Activated CD4-positive, alpha-beta T cell treated with anti-CD3 and anti-CD28 coated beads, Interleukin-10, Interleukin-2, amounts not matched to agents 100 ng/mL and 50 ng/mL, durations not matched to agents 16 hours and 8 hours (primary cell): ENCODE measurements at places on chromosomes 5 and 9.

DNA sequence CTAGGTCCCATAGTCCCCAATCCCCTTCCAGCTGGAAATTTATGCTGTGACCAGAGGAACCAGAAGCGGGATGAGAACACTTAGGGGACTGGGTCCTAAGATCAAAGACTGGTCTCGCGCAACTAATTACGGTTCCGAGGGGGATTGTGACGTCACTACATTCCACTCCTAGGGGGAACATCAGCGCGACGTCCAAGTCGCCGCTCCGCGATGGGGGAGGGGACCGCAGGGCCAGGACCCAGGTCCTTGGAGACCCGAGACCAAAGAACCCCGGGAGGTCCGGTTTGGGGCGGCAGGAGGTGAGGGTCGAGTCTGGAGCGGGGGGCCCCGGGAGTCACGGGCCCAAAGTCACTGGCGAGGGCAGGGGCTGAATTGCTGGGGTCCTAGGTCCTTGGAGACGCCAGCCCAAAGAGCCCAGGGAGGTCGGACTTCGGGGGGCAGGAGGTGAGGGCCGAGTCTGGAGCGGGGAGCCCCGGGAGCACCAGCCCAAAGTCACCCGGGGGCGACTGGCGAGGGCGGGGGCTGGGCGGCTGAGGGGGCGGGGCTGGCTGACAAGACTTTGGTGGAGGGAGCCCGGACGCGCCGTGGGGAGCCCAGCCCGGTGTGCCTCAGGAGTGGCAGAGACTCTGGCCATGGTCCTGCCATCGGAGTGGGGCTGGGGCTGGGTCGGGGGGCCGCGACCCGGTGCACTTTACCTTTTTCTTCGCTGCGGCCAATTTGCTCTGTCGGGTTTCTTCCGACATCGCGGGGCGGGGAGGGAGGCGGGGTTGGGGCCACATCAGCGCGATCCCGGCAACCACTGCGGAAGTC lies at the start of gene GOLGA2:
Gene GOLGA2 (minus strand): TSS at position 810 of the 810 bp plus-strand sequence. CDS start 31 bp downstream, at position 779.
- peak; percentile 13 for DNase-seq

- no peak for DNase-seq
These were observed 72.4 kb upstream of the CXCL14 start for GRCh38 chr5:135651156-135651555.

- DNase-seq: no peak
These were observed 7.0 kb downstream of the CDC42SE2 start for GRCh38 chr5:131270809-131271208.

DNA sequence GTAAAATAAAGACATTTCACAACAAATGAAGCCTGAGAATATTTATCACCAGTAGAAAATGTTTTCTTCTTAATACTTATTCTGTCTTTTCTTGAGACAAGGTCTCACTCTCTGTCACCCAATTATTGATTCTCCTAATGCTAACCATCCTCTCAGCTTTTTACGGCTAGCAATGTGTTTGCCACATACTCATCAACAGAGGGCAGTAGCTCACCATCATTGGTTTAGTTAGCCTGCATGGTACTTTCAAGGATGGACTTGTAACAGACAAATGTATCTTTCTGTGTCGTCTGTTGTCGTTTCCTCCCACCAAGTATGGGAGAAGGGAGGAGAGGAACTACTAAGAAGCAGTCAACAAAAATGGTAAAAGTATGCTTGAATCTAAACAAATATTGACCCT lies 5.9 kb upstream of the ACO1 start:
- peak; percentile 72 for DNase-seq

GRCh38 chr9:126604059-126605055 lies 9.4 kb upstream of the LMX1B start:
- no peak for DNase-seq

GRCh38 chr5:133559960-133560359 lies 52.4 kb downstream of the FSTL4 start:
- DNase-seq: no peak

- no peak for DNase-seq
These were observed 97.9 kb downstream of the CRB2 start for GRCh38 chr9:123453831-123454321.

DNA sequence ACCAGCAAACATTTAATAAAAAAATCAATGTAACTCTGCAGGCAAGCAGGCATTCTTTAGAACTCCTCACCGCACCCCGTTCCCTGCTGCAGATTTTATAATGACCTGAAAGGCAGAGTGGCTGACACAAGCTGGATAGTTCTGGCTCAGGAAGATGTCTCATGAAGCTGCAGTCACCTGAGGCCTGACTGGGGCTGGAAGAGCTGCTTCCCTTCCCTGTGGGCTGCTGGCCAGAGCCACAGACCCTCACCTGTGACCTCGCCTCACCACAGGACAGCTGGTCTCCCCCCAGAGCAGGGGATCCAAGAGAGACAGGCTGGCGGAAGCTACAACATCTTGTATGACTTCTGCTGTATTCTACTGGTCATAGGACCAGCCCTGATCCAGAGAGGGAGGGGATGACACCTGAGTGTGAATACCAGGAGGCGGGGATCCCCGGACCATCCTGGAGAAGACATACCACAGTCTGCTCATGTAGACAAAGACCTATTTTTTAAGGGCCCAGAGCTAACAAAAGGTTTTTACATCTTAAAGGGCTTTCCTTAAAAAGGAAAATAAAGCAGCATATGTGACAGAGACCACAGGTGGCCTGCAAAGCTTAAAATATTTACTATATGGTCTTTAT lies 43.9 kb downstream of the RAPGEF1 start:
- DNase-seq: no peak

GRCh38 chr9:115118879-115119218 lies 892 bp upstream of the TNC start:
- DNase-seq: peak; percentile 5

DNA sequence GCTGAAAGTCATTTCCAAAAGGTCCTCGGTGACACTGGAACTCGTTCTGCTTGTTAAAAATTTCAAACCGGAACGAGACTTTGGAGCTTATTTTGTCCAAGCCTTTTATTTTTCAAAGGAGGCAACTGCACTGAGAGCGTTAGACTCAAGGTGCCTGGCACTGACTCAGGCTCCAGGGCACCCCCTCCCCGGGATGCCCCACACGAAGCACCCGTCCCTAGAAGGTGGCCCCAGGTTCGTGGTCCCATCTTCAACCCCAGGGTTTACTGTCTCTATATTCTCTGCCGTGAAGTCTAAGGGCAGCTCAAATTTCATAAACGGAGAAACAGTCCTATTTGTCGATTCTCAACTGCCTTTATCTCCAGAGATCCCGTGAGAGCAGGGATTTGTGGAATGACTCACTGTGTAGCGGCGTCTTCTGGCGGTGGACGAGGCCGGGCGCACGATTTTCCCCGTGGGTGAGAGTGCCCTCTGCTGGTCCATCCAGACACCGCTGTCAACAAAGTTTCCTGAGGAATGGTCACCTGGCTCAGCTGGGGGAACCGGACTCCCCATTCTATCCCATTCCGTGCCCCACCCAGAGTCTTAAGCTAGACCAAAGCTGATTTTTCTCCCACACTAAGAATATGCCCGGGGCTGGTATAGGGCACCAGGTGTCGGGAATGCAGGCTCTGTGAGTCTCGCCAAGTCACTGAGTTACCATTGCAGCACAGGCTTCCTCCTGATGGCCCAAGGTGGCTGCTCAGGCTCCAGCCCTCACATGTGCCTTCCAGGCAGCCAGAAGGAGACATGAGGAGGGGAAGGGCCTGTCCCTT lies 27.1 kb upstream of the SLC6A19 start:
- DNase-seq: peak; percentile 52

DNA sequence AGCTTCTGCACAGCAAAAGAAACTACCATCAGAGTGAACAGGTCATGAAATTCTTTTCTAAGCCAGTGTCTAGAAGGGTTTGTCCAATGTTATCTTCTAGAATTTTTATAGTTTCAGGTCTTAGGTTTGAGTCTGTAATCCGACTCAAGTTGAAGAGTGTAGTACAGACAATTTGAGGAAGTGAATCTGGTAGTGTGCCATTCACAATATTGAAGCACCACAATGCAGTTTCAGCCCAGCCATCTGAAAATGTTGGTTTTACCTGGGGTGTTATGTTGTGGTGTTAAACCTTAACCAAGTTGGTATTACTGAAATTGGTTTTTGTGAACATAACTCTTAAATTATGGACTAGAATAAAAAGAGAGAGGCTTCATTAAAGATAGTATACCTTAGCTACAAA lies 77.2 kb downstream of the ADAMTS16 start:
- DNase-seq: no peak

GRCh38 chr5:97165726-97166125 lies 17.3 kb downstream of the RIOK2 start:
- no peak for DNase-seq

DNA sequence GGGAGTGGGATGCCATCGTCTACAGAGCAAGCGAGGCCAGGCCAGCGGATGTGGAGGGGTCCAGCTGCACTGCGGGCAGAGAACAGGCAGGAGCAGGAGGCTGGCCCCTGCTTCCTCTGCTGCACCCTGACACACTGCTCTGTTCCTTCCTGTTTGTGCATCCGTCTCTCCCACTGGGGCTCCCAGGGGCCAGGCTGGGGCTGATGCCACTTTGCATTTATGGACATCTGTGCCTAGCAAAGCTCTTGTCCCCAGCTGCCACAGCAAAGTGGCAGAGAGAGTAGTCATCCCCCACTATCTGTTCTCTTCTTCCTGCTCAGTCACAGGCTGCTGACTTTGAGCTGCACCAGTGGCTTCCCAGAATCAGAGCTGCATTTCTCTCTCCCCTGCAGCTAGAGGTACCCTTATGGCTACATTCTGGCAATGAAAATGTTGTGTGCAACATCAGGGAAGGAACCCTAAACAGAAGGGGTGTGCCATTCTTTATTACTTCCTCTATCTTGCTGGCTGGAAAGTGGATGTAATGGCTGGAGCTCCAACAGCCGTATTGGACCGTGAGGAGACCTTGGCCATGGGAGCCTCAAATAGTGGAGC lies 4.2 kb upstream of the NINJ1 start:
- DNase-seq: no peak

DNA sequence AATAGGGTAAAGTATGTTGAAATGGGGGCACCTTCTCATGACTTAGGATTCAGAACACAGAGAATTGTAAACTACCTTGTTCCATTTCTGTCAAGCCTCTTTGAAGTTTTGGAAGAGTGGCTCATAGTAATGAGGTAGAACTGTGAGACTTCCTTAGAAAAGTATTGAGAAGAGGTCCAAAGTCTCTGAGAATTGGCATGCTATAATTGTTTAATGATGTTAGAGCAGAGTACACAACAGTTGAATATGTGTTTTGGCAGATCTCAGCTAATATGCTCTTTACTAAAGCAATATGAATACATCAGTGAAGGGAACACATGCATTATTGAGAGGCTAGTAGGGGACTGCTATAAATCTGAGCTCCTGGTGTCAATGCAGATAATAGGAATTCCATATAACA lies 579.4 kb upstream of the RIOK2 start:
- no peak for DNase-seq

DNA sequence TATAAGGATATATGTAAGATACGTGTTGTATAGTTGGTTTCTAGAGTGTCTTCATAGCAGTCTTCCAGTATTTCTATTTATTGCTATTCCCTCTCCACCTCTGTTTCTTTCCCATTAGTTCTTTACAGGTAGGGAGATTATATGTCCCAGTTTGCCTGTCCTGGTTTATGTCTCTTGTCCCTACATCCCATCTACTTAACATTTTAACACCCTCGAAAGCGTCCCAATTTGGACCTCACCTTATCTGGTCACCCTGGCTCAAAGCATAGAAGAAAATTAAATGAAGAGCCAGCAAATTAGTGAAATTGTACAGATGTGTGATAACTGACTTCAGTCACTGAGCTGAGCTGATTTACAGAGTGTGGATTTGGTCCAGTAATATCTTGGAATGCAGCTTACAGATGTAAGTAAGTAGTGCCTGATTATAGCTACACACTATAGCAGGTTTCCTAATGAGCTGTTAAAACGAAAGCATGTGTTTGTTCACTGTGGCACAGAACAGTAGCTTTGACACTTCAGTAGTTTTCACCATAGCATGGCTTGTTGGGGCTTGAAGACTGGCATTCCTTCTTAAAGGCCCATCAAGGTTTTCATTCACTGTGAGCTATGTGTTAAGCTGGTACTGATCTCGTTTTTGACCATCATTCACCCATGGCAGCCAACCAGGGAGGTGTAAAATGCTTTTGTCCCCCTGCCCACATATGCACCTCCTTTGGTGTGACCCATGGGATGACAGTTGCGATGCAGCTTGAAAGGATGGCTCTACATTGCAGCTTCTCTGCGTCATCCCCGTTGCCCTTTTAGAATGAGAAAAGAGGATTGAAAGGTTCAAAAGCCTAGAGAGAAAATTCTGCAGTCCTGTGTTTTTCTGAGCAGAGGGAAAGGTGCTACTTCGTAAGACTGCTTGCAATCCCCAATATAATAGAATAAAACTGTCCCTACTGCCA lies 192.1 kb upstream of the DMRT1 start:
- DNase-seq: no peak

DNA sequence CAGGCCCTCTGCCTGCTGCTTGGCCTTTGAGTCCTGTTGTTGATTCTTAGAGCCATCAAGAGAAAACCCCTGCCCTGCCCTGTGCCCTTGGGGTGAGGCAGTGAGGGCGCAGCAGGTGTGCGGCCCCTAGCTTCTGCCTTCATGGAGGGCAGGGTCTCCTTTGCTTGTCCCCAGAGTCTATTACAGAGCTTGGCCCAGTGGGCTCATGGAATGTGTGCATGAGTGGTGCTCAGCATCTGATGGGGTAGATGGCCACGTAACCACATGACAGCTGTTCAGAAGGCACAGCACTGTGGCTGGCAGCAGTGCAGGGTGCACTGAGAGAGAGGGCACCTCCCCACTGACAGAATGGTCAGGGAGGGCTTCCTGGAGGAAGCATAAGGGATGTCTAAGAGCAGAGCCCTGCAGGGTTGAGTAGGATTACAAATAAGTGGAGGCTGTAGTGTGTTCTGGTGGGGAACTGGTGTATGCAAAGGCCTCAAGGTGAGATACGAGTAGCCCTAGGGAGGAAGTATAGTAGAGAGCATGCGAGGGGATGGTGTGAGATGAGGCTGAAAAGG lies 70.8 kb downstream of the MACROH2A1 start:
- DNase-seq: no peak

- no peak for DNase-seq
These were observed 175.1 kb upstream of the CDH10 start for GRCh38 chr5:24819841-24820240.

DNA sequence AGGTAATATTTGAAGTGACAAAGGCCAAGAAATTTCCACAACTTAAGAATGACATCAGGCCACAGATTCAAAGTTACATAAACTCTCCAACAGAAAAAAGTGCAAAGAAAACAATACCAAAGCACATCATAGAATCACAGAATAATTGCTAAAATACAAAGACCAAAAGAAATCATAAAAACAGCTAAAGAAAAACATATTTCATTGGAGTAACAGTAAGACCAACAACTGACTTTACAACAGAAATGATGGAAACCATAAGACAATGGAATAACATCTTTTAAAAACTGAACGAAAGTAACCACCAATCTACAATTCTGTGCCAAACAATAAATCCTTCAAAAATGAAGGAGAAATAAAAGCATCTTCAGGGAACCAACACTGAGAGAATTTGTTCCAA lies 38.3 kb downstream of the ZDHHC21 start:
- DNase-seq: no peak
